NB4 (cell line): ENCODE measurements at places on chromosomes 11 and 22.

DNA sequence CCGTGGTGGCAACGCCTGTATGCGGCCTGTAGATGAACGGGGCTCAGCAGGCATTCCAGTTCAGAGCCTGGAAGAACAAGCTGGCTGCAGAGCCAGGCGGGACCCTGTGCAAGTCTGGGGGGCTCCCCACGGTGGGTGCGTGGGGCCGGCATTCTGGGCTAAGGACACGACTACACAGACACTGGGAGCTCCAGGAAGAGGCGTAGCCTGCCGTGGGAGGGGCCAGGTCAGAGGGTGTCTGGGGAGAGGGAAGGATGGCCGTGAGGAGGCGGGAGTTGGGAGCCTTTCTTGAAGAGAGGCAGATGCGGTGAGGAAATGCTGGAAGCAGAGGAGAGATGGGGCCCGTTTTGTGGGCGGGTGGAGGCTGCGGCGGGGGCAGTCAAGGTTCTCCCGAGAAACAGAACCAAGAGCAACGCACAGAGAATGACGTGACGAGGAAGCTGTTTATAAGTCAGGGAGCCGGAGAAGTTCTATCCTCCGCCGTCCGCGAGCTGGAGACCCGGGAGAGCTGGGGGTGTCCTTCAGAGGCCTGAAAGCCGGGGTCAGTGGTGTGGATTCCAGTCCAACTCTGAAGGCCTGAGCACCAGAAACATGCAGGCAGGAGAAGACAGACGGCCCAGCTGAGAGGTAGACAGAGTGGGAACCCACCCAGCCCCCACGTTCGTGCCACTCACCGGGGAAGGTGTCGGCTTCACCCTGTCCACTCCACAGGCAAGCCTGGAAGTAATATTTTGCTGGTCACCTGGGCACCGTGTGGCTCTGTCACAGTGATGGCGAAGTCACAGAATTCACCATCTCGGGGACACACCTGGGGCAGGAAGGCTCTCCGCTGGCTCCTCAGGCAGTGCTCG lies 529.6 kb downstream of the BRD1 start:
- DNase-seq, result no peak

DNA sequence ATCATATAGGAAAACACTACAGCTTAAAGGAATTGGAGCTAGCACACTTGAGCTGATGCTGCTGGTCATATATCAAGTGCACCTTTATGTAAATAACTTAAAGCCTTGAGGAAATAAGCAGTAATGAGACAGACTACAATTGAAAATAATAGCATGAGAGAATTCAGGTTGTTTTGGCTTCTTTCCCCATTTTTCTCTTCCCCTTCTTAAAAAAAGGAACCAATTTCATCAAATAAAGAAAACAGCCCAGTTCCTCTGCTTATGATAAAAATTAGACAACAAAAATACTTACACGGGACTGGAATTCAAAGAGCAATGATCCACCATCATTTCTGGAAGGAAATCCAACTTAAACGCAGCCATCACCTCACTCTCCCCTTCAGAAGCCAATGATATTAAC lies 50.2 kb upstream of the RAPSN start:
- DNase-seq, result no peak

DNA sequence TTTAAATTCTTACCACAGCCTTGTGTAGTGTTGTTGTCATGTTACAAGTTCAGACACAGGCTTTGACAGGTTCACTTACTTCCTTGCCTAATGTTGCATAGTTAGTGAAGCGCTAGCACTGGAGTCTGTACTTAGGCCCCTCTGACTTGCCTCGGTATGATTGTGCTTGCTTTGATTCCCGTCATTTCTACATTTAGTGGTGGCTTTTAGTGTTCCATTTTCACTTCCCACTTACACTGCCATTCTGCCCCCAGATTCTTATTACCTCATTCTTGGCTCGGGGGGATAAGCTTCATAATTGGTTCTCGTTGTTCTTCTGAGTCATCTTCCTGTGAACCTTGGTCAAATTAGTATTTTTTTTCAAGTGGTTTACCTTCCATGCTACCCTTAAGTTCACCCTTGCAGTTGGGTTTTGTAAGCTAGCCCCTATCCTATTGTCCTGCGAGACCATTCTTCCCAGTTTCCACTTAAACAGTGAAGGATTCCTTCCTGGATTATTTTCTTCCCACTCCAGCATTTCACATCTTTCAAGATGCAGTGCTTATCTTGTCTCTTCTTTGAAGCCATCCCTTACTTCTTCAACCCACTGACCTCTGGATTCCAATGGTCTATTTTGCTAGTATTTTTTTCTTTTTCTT lies 68.7 kb downstream of the DDX10 start:
- peak; percentile 82 for DNase-seq

GRCh38 chr11:91394727-91395414 lies 829.7 kb upstream of the FAT3 start:
- DNase-seq, result no peak

- no peak for DNase-seq
Observed at GRCh38 chr11:18671246-18671645, 27.3 kb upstream of the TMEM86A start.

DNA sequence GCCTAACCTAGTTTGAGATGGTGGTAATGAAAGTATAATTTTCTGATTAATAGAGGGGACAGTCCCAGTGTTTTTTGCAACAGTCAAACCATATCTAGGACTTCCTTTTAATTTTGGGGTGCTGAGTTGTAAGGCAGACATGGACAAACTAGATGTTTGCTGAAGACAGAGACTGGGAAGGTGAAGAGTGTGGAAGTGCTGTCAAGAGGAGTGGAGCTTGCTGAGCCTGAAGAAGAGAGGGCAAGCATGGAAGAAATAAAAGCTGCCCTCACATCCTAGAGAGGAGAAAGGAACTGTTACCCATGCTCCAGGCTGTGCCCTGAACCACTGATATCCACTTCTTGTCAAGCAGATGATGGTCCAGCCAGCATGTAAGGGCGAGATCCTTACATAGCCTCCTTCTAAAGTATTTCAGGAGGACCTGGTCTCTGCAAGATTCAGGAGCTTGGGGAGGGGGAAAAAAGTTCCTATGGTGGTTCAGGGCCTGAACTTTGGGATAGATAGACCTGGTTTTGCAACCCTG lies 51.4 kb downstream of the PRR5L start:
- DNase-seq, result no peak

GRCh38 chr11:126838779-126839178 lies 161.8 kb downstream of the KIRREL3 start:
- DNase-seq, result no peak

DNA sequence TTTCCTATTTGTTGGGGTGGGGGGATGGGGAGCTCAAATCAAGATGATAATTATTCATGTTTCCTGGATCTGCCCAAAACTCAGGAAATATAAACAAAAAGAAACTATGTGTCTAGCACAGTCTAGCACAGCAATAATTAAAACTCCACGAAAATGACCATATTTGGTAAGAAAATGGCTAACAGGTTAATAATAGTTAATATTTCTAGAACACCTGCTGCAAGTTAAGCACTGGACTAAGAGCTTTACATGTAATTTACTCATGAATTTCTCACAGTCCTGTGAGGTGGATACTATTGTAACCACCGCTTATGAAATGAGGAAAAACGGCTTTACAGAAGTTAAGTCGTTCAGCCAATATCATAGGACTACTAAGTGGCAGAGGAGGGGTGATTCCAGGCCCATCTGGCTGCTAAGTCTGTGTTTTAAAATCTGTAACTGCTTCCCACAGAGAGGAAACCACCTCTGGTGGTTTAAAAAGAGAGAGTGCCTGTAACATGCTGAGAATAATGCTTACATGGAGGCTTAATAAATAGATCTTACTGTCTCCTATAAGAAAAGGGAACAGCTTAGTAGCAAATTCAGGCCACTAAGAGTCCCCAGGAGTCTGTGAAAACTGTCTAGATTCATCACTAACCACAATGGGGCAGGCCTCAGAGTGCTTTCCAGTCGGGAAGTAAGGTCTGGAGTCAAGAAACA lies 11.0 kb upstream of the AMOTL1 start:
- DNase-seq, result no peak

DNA sequence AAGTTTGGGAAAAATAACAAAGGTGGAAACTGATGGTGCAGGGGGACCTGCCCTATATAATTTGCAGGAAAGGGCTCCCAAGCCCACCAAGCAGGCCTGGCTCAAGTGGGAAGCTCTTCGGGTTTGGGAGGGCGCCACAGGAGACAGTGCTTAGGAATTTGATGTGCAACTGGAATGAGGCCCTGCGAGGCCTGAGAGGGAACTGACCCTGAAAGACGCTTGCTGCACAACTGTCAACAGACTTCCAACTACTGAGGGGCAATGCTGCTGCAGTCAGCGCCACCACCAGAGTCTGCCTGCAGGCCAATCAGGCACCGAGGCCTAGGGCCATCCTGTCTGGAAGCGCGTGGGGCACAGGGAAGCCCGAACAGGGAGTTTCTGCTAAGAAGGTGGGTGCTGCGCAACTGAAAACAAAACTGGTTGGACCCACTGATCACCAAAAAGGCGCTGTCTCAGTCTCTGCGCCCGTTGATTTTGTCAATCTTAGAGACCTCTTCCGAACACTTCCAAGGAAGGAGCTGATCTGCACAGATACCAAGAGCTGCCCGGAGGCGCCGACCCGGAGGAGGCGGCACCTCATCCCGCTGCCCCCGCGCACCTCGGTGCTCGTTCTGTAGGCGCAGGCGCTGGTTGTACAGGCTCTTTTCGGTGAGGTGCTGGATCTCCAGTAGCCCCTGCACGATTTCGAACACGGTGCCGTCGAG lies 667 bp downstream of the DGCR6L start:
- peak; percentile 45 for DNase-seq

GRCh38 chr11:120896687-120897086 lies 127.2 kb upstream of the TBCEL start:
- DNase-seq, result no peak

DNA sequence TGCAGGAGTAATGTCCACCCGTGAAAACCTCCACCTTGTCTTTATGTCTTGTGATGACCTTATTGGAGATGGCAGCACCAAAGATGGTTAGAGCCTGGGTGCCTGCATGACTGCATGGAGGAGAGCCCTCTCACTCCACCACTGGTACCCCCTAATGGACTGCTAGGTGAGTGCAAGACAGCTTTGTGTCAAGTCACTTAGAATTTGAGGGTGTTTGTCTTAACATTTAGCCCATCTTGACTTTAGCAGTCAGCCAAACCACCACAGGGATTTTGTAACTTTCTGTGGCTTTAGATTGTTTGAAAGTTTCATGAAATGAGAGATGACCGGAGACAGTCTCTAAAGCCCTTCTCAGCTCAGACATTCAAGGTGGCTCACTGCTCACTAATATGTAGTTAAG lies 232.9 kb upstream of the NCAM1 start:
- no peak for DNase-seq

GRCh38 chr11:130066338-130066737 lies 3.4 kb upstream of the APLP2 start:
- DNase-seq, result no peak

DNA sequence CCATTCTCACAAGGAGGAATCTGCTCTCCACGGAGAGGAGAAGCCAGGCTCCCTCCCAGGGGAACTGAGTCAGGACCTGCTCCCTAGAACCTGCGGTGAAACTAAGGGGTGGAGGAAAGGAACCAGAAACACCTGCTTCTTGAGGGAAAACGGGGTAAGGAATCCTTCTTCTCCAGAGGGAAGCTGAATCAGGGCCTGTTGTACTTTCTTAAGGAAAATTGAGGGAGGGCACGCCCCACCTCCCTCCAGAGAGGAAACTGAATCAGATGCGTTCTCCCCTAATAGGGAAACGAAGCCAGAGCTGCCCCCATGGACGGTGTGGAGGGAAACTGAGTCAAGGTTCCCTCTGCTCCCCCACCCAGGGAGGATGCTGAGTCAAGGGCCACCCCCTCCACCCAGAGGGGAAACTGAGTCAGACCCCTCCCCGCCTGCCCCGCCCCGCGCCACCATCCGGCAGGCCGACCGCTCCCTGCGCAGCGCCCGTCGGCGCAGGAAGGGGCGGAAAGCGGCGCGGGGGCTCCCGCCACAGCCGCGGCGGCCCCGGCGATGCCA lies 393 bp downstream of the RELA start:
- DNase-seq, result no peak

DNA sequence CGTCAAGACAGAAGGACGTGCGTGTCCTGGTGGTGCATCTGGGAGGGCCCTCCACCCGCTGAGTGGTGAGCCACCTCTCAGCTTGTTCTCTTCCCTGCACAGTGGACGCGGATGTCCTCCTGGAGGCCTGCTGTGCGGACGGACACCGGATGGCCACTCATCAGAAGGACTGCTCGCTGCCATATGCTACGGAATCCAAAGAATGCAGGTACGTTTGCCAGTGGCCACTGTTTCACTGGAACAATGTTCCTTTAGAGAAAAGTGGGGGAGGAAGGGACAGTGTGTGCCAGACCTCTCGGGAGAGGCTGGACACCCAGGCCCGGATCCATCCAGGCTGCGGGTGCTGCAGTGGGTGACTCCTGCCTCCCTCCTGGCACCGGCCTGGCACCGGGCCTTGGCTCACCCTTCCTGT lies 15.9 kb downstream of the FBLN1 start:
- no peak for DNase-seq
